ENCODE measurements at places on chromosomes 4 and X.

- DNase-seq = no peak
Measured at GRCh38 chr4:5365071-5366008, 314.1 kb downstream of the STK32B start.

DNA sequence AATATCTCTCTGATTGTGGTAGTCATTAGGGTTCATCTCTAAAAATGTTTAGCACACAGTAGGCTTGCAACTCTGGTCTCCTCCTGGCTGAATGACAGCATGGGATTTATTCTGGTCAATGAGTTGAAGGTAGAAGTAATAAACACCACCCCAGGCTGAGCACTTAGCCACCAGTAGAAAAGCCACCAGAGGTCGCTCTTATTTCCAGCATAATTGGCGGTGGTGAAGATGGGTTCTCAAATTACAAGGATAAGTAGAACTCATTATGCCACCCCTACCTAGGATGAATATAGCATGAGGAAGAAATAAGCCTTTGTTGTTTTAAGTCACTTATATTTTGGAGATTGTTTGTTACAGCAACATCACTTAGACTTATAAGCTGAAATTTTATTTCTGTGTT, 302.7 kb downstream of the GPM6A start:
- no peak for DNase-seq

DNA sequence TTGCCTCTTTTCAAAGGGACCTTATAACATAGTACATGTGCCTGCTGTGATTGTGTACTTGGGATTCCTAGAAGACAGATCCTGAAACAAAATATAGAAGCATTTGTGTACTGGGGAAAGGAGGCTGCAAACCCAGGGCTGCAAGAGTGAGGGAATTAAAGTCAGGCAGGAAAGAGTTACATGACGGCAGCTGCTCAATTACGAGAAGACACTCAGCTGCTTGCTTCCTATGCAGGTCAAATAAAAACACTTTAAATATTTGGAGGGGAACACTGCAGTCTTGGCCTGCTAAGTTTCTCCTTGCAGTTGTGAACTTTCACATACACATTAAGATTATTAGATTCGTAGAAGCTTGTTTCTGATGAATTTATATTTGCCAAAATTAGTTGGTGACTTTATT, 191.9 kb upstream of the CXCL13 start:
- DNase-seq = no peak

- DNase-seq = no peak
Measured at GRCh38 chrX:115368876-115369275, 79.4 kb downstream of the LUZP4 start.

DNA sequence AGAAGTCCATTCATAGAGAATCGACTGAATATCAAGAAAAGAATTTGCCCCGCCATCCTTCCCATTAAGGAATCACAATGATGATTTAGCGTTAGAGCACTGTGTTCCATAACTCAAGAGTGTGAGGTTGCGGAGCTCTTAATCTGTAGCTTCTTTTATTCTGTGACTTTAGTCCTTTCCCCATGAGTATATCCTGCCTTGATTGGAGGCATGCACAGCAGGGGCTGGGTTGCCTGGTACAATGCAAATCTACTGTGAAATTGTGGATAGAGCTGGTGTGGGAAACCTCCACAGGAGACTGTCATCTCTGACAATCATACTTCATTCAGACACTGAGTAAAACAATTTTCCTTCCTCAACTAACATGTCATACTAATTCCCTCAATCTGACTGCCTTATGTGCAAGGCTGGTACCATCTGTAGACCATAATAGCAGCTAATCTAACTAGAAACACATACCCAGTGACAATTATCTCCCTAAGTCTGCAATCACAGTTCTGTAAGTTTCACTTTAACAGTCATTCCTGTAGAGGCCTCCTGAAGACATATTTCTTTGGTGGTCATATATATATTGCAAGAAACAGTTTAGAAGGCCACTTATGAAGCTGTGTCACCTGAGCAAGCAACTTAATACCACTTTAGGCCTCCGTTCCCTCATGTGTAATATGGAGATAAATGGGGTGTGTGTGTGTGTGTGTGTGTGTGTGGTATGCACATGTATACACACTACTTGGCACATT, 355.2 kb upstream of the FAM241A start:
- DNase-seq = no peak

GRCh38 chrX:106780264-106780663, 22.2 kb upstream of the TBC1D8B start:
- DNase-seq = no peak

DNA sequence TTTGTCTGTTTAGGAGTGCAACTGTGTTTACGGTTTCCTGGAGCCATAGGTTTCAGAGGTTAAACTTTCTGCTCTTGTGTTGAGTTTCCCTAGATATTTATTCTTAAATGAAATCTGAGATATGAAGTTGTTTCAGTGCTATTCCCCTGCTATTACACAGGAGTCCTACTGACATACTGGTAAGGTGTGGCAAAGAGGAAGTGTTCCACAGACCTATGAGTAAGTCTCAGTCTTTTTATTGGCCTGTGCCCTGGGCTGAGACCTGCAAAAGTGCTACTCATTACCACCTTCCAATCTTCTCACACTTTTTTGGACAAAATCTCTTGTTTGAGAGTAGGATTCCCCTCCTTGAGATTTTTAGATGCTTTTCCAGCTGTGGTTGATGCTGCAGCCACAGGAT, 35.6 kb upstream of the MAGEA8 start:
- no peak for DNase-seq

- DNase-seq = no peak
Measured at GRCh38 chr4:67344594-67345380, 200.5 kb downstream of the CENPC start.

GRCh38 chr4:23932901-23933308, 43.1 kb upstream of the PPARGC1A start:
- no peak for DNase-seq

- no peak for DNase-seq
Measured at GRCh38 chrX:9595174-9595573, 130.3 kb downstream of the TBL1X start.

DNA sequence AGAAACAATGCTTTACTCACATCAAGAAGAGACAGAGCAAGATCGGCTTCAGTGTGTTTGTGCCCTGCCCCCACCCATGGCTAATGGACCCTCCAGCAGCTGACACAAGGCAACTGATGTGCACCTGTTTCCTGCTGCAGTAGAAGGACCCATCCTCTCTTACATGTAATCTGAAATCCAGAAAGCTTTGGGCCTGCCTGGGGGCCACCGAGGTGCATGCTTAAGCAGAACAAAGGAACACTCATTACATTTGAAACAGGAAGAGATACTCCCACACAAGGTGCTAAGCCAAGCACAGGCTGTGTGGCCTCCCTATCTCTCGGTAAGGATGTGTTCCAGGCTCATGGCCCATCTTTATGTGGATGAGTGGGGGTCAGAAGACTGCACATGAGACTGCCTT, 338.0 kb downstream of the SPOCK3 start:
- DNase-seq = no peak

- DNase-seq = no peak
Measured at GRCh38 chr4:6620891-6621555, 19.5 kb upstream of the MRFAP1 start.

DNA sequence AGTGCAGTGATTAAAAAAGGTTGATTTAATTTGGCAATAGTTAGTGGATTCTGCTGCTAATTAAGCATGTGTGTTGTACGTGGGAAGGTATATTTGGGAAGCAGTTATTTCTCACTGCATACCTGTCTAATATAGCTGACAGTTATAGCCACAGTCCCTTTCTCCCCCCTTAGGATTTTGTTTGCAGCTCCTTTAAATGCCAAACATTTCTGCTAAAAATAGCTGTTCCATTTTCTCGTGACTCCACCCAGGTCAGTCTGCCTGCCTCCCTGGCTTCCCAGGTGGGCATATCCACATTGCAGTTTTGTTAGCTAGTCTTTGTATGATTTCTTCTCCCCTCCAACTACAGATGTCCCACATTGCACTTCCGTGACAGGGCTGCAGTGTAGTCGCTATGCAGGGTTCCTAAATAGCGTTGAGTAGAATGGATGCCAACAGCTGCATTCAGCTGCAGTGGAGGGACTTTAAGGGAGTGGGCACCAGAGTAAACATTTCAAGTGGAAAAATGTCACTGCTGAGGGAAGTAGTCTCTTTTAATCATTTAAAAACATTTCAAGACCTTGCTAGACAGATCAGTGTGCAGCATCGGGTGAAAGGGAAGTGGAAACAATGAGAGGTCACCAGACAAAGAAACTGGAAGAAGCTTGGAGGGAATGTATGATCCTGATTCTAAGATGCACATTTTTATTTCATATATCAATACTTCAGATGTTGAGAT, 326.3 kb downstream of the RAPGEF2 start:
- no peak for DNase-seq

- DNase-seq = no peak
Measured at GRCh38 chrX:56226980-56227379, 5.2 kb upstream of the KLF8 start.

- no peak for DNase-seq
Measured at GRCh38 chrX:45842207-45842925, 641.7 kb upstream of the DIPK2B start.

- DNase-seq = no peak
Measured at GRCh38 chr4:147975933-147976928, 244.3 kb downstream of the ARHGAP10 start.

- DNase-seq = no peak
Measured at GRCh38 chrX:1386338-1387127, 5.4 kb downstream of the SLC25A6 start.

- no peak for DNase-seq
Measured at GRCh38 chr4:87567191-87567590, 38.0 kb upstream of the SPARCL1 start.
